Effector CD8-positive, alpha-beta T cell (primary cell): ENCODE measurements at places on chromosomes 12 and 14.
A peak's percentile ranks its signal among the peaks of the same experiment; 100 is the strongest.

GRCh38 chr12:65655074-65655493, 169.2 kb upstream of the HMGA2 start:
- DNase-seq, result no peak

GRCh38 chr12:65152012-65152411, 17.4 kb upstream of the LEMD3 start:
- DNase-seq, result no peak

DNA sequence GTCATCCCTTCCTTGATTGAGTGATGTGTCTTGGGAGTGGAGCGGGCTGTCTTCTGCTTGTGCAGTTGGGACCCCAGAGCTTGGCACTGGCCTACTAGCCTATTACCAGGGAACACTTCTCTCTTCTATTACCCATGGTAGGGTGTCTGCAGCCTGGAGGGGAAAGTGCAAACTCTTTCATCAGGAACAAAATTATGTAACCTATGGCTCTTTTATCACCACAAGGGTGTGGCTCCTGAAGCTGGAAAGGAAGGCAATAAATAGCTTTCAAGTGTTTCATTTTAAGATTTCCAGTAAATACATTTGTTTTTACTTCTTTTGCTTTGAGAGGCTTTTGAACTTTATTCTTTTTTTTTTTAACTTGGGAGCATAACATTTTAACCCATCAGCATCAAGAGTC, 349.7 kb upstream of the FAR2 start:
- no peak for DNase-seq

DNA sequence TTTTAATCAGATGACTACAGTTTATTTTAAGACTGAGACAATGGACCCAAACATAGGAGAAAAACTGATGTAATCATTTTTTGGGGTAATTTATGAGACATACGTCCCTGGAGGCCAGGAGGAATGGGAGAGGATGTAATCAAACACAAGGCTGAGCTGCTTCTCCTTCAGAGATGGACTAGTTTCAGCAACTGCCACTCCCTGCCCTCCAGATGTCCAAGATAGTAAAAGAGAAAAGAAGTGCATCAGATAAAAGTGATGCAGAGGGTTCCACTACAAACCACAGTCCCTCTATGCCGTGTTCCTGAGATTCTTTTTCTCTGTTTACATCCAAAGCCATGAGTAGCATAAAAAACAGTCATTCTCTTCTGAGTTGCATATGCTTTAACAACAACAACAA, 101.1 kb downstream of the DACT1 start:
- no peak for DNase-seq

- DNase-seq, result no peak
Observed at GRCh38 chr14:104678901-104679705, 10.3 kb upstream of the INF2 start.

GRCh38 chr12:78328524-78328923, 497.8 kb downstream of the NAV3 start:
- DNase-seq, result no peak

- no peak for DNase-seq
Observed at GRCh38 chr12:45587877-45588533, 141.5 kb upstream of the ARID2 start.

GRCh38 chr12:81245907-81246570, 168.2 kb downstream of the ACSS3 start:
- no peak for DNase-seq

DNA sequence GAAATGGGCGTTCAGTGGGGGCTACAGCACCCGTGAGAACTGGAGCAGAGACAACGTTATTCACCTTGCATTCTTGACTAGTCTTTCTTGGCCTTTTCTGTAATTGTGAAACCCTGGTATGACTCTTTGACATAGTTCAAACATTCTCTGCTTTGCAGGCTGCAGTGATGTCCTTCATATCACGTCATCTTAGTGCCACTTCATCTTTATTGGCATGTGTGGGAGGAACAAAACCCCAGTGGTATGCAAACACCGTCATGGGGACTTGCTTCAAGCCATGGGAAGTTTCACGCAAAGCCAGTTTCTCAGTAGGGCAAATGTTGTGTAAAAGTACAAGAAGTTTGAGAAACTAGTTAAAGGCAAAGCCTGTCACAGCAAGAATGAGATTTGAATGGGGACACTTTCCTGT, 20.2 kb upstream of the DUSP16 start:
- DNase-seq, result no peak

- DNase-seq, result no peak
Observed at GRCh38 chr14:20476776-20477175, 7.6 kb downstream of the PNP start.

DNA sequence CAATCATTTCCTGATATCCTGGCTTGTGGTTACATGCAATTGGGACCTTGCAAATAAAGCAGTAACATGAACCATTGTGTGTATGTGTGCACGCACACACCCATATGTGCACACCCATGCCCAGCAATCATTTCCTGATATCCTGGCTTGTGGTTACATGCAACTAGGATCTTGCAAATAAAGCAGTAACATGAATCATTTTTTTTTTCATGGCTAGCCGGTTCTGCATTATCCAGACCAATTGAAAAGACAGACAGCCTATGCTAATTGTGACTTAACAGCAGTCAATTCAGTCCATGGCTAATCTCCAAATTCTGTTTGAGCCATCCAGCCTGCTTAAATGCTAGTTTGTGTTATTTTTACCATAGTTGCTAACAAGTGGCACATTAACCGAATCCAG, 134.3 kb downstream of the TTC7B start:
- no peak for DNase-seq

DNA sequence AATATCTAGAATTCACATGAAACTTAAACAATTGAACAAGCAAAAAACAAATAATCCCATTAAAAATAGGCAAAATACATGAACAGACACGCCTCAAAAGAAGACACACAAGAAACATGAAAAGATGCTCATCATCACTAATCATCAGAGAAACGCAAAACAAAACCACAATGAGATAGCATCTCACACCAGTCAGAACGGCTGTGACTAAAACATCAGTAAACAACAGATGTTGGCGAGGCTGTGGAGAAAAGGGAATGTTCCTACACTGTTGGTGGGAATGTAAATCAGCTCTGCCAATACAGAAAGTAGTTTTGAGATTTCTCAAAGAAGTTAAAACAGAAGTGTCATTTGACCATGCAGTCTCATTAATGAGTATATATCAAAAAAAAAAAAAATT, 121.3 kb downstream of the PTPRO start:
- DNase-seq, result no peak

DNA sequence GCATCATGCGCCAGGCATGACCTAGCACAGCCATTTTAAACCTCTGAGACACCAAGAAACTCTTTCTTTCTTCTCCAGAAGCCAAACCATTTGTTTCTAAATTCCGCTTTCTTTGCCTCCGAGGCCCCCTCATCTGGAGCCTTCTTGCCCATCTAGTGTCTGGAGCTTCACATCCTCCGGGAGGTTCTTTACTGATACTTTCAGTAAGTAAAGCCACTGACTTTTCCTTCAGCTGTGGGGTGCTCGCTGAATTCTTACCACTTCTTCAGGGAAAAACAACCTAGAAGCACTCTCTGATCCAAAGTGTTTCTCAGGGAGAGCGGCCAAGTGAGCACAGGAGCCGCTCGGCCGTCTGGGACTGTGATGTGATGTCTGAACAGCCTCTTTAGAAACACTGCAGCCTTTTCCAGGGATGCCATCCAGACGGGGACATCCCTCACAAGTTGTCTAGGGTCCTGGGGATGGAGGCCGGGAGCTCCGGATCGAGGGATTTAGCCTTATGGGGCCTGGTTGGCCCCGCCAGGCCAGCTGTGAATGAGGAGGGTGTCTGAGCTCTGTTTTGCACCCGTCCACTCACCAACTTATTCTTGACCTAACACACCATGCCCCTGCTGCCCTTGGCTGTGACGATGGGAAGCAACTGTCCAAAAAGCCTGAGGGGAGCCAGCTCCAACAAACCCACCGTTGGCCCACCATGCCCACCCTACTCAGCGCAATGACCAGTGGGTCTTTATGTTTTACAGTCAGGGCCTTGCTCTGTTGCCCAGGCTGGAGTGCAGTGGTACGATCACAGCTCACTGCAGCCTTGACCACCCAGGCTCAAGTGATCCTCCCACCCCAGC, 160.6 kb downstream of the ZFP36L1 start:
- no peak for DNase-seq

GRCh38 chr12:127272864-127273263, 994.1 kb upstream of the TMEM132C start:
- DNase-seq, result no peak

DNA sequence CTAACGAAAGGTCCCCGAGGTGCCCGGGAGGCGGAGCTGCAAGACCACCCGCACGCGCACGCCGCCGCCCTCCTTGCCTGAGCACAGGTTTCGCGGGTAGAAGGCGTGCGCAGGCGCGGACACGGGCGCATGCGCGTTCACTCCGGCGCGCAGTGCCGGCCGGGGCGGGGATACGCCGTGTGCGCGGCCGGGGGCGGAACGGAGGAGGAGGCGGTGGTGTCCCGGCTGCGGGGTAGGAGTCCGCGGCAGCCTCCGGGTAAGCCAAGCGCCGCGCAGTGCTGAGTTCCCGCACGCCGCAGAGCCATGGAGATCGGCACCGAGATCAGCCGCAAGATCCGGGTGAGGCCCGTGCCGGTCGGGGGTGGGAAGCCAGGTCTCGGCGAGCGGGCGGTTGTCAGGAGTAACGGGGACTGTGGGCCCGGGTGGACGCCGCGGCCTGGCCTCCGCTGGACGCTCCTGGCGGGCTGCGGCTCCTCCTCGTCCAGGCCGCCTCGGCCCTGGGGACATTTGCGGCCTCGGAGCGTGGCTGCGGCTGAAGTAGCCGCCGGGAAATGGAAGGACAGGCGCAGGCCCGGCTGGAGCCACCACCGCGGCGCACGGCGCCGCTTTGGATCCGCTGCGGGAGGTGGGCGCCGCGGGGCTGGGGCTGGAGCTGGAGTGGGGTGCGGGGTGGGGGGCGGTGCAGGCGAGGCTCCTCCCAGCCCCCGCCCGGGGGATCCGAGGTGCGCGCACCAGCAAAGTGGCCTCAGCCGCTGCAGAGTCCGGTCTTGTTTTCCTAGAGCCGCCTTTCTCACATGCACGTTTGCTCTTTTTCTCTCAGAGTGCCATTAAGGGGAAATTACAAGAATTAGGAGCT, at the start of gene ZC3H14:
TSS of gene ZC3H14 (plus strand) at position 207 of the 856 bp plus-strand sequence. CDS start at position 304, 97 bp downstream.
- DNase-seq, result peak; percentile 84

GRCh38 chr12:107033758-107034739, 47.1 kb upstream of the MTERF2 start:
- DNase-seq, result no peak

DNA sequence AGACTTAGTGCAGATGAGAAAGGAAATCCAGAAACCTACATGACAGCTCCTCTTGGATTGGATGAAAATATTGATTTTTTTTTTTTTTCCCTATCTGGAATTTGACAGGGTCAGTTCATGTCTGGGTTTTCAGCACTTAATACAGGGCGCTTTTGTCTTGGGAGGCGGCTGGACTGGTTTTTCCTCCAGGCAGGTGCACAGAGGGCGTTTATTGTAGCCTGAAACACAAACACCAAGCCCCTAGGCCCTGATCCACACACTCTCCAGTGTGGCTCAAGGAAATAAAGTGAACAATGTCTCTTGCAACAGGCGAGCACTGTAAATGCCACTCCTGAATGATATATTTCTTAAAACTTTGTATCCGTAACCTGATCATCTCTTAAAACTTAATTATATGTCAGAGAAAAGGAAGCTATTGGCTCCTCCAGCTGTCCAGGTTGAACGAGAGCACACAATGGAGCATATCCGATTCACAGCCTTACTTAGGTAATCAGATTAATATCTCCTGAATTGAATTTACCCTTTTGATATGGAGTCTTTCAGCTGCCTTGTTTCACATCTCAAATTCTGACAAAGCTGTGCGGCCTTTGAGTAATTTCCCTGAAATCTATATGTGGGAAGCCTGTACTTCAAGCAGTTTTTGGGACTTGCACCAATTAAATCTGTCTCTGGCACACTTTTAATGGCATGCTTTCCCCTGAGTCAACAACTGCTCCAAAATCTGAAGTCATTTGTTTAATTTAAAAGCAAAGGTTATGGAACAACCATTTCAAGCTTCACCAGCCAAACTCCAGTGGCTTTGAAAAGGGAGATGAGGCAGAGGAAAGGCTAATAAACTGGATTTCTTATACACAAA, 485.7 kb downstream of the ZFP36L1 start:
- DNase-seq, result no peak

GRCh38 chr12:50545213-50545612, 40.4 kb downstream of the DIP2B start:
- DNase-seq, result no peak

- DNase-seq, result no peak
Observed at GRCh38 chr12:27292718-27293117, 39.9 kb upstream of the BMAL2 start.

- no peak for DNase-seq
Observed at GRCh38 chr12:96210376-96211055, 16.3 kb downstream of the ELK3 start.

GRCh38 chr12:57157588-57158173, 10.3 kb upstream of the LRP1-AS start:
- DNase-seq, result no peak

- no peak for DNase-seq
Observed at GRCh38 chr14:79516009-79516408, 695.3 kb downstream of the DIO2 start.

DNA sequence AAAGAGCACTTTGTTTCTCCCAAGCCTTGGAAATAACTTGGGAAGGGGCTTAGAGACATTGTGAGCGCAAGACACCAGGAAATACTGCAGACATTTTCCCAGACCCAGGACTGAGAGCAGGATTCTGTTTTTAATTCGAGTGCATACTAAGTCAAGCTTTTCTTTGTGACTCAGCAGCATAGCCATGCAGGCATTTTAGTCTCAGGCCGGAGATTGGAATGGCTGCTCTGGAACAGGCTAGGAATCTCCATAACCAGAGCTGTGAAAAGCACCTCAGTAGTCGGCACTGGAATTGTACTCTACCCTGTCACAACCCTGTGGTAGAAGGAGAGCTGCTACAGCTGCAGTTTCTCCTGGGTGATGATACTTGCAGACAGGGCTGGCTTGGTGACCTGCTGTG, 28.9 kb upstream of the GARIN6 start:
- DNase-seq, result no peak

DNA sequence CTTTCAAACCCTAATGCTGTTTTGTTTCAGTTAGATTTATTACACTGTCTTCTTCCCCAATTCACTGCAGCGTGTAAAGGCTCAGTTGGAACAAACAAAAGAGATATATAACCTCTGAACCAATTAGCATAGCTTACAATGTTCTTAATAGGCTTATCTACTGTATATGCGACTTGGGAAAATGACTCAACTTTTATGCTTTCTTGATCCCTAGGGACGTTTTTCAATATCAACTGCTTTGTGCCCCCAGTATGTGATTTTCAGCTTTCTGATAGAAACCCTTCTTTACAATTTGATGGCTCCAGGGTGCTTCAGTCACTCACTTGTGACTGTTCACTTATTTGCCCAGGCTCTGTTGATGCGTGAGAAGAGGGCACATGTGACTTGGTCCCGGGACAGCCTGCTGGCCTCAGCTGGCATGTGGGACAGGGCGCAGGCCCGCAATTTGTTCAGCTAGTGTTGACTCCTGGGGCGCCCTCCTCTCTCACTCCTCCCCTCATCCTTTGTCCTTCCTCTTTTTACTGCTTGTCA, 107.1 kb downstream of the TMTC2 start:
- DNase-seq, result no peak

DNA sequence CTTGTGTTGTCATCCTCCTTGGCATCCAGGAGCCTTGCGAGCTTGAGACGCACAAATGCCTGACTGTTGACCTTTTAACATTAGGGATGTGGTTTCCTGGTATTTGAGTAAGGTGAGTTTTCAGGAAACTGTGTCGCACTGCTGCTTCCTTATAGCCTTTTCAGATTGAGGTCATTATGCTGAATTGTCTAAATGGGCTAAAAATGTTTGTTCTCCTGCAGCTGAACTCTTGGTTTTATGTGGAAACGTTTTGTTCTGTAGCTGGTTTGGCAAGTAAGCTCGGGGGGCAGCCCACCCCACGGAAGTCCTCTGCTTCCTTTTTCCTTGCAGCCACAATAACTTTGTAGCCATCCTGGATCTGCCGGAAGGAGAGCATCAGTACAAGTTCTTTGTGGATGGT, 5.7 kb downstream of the PRKAB1 start:
- no peak for DNase-seq
